ENCODE measurements at places on chromosomes 1 and 21. TPM values are rescaled to one million over a fixed set of nuclear protein-coding genes. Genes with fewer than 3 reads are reported as not detected.

Gene CFHR2
- total RNA-seq: not detected

Gene IQGAP3
- total RNA-seq: 32.4 TPM

Gene ASCL5
- 0.26 TPM for total RNA-seq

Gene RFX5
- 96.0 TPM for total RNA-seq

Gene ELF3
- 71.9 TPM for total RNA-seq

Gene SELENBP1
- 56.2 TPM for total RNA-seq

GRCh38 chr1:152902636-152903035 is 5.7 kb upstream of the IVL start:
- H3K27ac ChIP-seq: no peak overlapping the region
- no peak for DNase-seq
- H3K27me3 ChIP-seq: no peaks in the 10 kb centered on the region

DNA sequence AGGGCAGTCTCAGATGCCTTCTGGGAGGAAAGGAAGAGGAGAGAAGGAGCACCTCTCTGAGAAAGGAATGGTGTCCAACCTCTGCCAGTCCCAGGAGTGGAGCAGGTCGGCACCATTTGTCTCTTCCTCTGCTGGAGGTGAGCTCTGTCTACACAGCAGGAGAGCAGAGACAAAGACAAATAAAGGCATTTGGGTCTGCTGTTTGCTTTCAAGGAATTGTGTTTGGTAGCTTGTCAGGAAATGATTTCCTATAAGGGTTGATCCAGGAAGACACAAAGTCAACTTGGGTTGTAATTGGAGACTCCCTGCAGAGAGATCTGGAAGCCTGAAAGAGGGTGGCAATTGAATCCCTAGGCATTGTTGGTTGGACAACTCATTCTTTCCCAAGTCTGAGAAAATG is 34.5 kb upstream of the PLXNA2 start:
- DNase-seq: no peak
- no peak overlapping the region for H3K27ac ChIP-seq
- H3K27me3 ChIP-seq: peaks cover 36% of the 10 kb centered on the region
- H3K36me3 ChIP-seq: no peaks in the 10 kb centered on the region

DNA sequence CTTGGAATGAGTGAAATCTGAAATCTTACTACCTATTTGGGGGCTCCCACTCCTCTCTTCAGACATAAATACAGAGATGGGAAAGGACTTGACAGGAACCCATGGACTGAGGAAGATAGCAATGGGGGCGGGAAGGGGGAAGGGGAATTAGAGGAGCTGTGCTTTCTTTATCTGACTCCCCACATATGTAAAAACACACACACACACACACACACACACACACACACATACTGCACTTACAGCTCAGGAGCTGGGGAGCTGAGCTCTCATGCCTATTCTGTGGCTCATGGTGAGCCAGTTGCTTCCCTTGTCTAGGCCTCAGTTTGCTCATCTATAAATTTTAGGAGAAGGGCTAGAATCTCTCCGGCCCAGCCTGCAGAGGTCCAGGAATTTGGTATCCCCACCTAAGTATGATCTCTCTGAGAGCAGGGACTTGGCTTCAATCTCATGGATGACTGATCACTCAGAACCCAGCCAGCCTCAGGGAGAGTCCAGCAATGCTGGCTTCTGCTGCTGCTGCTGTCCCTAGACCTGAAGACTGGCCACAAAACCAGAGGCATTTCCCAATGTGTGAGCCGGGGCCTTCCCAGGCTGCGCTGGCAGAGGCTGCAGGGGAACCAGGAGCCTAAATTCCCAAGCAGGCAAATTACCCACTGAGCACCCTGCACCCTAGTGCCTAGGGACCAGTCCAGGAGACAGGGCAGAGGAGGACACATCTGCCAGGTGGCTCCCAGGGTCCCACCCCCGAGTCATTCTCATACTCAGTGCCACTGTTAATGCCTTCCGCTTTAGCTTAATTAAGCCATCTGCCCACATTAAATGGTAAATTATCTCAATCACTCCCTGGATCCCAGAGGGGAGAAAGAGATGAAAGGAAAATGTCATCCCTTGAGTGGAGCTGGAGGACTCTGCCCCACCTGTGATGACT is 57.5 kb upstream of the RBM15 start:
- H3K36me3 ChIP-seq: no peaks in the 10 kb centered on the region
- H3K27ac ChIP-seq: no peak overlapping the region
- DNase-seq: no peak
- no peak overlapping the region for H3K4me3 ChIP-seq

- peaks cover 19% of the 10 kb centered on the region for H3K4me1 ChIP-seq
- peaks cover 6% of the 10 kb centered on the region for H3K36me3 ChIP-seq
- DNase-seq: no peak
- H3K27ac ChIP-seq: peak overlapping the region; percentile 73
- H3K4me3 ChIP-seq: no peak overlapping the region
These were observed 76.3 kb downstream of the TOMM20 start for GRCh38 chr1:235052067-235053008.

GRCh38 chr1:24751833-24752232 is 6.6 kb downstream of the CLIC4 start:
- no peaks in the 10 kb centered on the region for H3K27me3 ChIP-seq
- H3K4me3 ChIP-seq: no peak overlapping the region

GRCh38 chr1:234212764-234213657 is 160.2 kb upstream of the COA6 start:
- no peak overlapping the region for H3K27ac ChIP-seq
- no peaks in the 10 kb centered on the region for H3K36me3 ChIP-seq
- H3K4me1 ChIP-seq: peaks cover 3% of the 10 kb centered on the region
- peaks cover 23% of the 10 kb centered on the region for H3K27me3 ChIP-seq
- DNase-seq: no peak

- H3K36me3 ChIP-seq: peaks cover 38% of the 10 kb centered on the region
- no peak overlapping the region for H3K27ac ChIP-seq
- no peak for DNase-seq
- no peaks in the 10 kb centered on the region for H3K27me3 ChIP-seq
- H3K4me3 ChIP-seq: no peak overlapping the region
- peaks cover 9% of the 10 kb centered on the region for H3K4me1 ChIP-seq
These were observed 9.7 kb downstream of the SFT2D2 start for GRCh38 chr1:168235548-168235885.

DNA sequence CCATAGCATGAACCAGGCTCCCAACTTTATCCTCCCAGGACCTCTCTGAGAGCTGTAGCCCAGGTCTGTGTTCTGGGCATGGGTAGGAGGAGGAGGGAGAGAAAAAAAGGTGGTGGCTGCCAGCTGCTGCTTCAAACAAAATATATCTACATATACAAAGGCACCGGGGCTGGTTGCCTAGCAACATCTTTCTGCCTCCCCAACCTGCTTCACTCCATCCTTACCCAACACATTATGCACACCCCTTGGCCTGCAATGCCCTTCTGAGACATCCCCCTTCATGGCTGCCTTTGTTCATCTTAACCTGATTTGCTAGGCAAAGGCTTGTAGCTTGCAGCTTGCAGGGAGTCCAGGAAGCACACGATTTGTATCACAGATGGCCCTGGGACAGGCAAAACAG is 27.2 kb upstream of the ATP1A1 start:
- no peaks in the 10 kb centered on the region for H3K36me3 ChIP-seq
- H3K27me3 ChIP-seq: no peaks in the 10 kb centered on the region
- no peak overlapping the region for H3K27ac ChIP-seq

DNA sequence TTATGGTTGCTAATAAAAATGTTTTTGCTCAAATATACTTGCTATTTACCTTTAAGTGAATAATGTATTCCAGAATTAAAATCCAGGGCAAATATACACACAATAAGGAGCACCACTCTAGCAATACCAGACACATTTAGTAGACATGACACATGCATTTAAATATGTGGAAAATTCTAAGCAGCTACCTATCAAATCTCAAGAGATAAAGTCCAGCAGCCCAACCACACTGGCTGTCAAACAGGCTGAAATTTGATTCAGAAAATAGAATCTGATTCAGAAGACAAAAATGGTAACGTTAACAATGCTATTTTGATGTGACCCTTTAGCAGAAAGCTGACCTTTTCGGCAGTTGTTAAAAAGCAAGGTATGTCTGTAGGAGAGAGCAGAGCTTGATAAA is 42.3 kb downstream of the PLEKHO1 start:
- H3K27me3 ChIP-seq: peaks cover 14% of the 10 kb centered on the region
- no peak overlapping the region for H3K4me3 ChIP-seq
- H3K4me1 ChIP-seq: peaks cover 1% of the 10 kb centered on the region
- no peaks in the 10 kb centered on the region for H3K36me3 ChIP-seq
- no peak for DNase-seq

DNA sequence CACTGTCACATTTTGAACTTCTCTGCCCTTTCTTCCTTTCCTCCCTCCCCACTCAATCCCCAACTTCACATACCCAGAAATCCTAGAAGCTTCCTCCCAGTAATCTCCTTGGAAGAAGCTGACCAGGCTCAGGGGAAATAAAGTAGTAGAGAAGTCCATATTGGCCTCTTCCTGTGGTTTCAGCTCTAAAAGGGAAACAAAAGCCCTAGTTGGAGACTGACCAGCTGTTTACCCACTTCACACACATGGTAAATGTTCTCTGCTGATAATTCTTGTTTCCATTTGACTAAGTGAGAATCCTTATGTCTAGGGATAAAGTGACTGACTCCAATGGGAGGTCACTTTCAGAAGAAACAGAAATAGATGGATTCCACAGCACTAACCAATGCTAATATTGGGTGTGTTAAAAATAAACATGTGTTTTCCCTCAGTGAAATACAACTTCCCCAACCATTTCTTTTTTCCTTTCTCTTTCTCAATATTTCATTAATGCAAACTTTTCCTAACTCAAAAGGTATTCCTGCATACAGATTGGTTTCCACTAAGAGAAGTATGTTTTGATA is 178.9 kb upstream of the DPT start:
- peaks cover 12% of the 10 kb centered on the region for H3K4me1 ChIP-seq
- no peaks in the 10 kb centered on the region for H3K27me3 ChIP-seq
- H3K27ac ChIP-seq: no peak overlapping the region
- H3K36me3 ChIP-seq: no peaks in the 10 kb centered on the region

DNA sequence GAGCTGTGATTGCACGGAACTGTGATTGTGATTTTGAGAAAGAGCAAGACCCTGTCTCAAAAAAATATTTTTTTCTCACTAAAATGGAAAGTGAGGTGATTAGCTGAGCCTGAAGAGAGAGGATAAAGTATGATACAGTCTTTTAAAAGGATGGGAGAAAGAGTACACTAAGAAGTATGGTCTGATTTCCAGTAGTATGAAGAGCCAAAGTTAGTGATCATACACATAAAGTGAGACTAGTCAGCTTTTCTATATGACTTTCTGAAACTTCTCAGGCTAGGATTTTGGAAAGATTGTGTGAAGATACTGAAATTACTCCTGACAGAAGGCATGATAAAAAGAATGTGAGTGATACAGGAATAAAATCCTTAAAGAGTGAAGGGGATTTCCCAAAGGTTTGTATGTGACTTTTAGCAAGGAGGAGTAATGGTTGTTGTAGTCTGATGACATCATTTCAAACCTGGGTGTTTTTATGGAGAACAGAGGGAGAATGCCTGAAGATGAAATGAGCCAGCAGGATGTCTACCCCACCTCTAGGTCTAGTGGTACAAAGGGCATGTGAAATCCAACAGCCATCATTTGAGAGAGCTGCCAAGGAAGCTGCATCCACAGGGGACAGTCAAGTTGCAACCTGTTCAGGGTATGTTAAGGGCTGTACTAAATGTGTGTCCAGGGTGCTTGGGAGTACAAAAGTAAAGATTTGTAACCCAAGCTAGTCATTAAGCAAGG is 157.7 kb downstream of the PIK3R3 start:
- H3K4me1 ChIP-seq: peaks cover 3% of the 10 kb centered on the region
- H3K36me3 ChIP-seq: peaks cover 5% of the 10 kb centered on the region
- no peaks in the 10 kb centered on the region for H3K27me3 ChIP-seq
- no peak overlapping the region for H3K4me3 ChIP-seq

DNA sequence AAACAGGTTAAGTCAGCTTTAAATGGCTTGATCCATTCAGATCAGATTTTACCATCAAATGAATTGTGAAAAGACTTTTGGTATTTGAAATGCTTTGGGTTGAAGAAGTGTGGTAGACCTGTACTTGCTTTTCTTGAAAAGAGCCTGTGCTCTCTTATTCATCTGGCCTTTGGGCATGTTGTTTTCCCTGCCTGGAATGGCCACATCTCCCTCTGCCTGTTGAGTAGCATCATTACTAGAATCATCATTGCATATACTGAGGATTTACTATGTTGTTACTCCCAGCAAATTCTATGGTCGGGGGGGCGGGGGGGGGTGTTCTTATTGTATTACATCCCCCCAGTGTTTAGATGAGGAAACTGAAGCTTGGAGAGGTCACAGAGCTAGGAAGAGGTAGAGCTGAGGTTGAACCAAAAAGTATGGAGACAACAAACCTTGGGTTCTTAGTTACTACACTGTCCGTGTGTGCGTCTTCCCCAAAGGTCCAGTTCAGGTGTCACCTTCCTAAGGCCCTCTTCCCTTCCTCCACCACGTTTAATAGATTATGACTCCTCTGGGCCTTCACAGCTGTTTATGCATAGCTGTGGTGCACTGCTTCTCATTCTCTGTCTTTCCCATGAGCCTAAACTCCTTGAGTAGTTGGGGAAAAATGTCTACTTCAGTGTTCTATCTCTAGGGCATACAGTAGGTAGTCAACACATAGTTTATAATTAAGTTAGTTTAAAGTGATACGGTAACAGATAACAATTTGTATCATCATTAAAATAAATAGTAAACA is 246.4 kb upstream of the HOOK1 start:
- H3K4me3 ChIP-seq: no peak overlapping the region
- H3K27me3 ChIP-seq: no peaks in the 10 kb centered on the region
- no peaks in the 10 kb centered on the region for H3K4me1 ChIP-seq
- no peak overlapping the region for H3K27ac ChIP-seq

GRCh38 chr1:178937695-178938094 is 66.8 kb upstream of the ANGPTL1 start:
- H3K4me3 ChIP-seq: no peak overlapping the region
- H3K27me3 ChIP-seq: peaks cover 8% of the 10 kb centered on the region
- H3K27ac ChIP-seq: no peak overlapping the region
- no peak for DNase-seq
- H3K4me1 ChIP-seq: peaks cover 2% of the 10 kb centered on the region

DNA sequence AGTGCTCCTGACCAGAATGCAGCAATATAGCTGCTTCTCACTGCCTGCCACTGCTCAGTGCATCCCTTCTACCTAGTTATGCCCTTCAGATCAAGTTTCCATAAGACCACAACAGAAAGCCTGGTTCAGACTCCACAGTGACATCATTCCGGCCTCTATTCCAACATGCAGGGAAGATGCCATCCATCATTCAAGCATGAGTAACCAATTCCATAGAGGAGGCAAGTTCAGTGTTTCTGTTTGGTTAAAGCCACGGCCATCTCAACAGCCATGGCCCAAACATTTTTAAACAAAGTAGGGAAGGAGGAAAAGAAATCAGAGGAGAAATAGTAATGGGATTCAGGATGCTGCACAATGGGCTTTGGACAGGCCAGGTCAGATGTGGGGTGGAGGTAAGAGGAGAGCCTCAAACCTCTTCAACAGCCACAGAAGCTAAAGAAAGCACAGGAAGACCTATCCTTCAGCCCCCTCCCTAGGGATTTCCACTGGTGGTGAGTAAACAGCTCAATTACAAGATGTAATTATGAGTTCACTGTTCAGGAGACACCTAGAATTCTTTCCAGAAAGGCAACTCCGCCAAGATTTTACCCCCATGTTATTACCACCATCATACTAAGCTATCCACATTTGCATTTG is 484.9 kb downstream of the SETD4 start:
- H3K27me3 ChIP-seq: peaks cover 7% of the 10 kb centered on the region
- H3K36me3 ChIP-seq: no peaks in the 10 kb centered on the region
- no peak overlapping the region for H3K27ac ChIP-seq
- H3K4me1 ChIP-seq: peaks cover 14% of the 10 kb centered on the region

Data from progenitor cell of endocrine pancreas (in vitro differentiated cells).